ENCODE measurements at places on chromosomes 11 and 22. TPM values are rescaled to one million over a fixed set of nuclear protein-coding genes. Genes with fewer than 3 reads are reported as not detected.
A peak's percentile ranks its signal among the peaks of the same experiment; 100 is the strongest.

GRCh38 chr11:96315476-96315875, 27.5 kb downstream of the MAML2 start:
- no peak for DNase-seq
- no peak overlapping the region for H3K4me3 ChIP-seq
- H3K27me3 ChIP-seq: no peaks in the 10 kb centered on the region
- H3K27ac ChIP-seq: peak overlapping the region; percentile 72

- H3K27ac ChIP-seq: no peak overlapping the region
- no peaks in the 10 kb centered on the region for H3K4me1 ChIP-seq
- no peak overlapping the region for H3K4me3 ChIP-seq
- no peaks in the 10 kb centered on the region for H3K27me3 ChIP-seq
- H3K36me3 ChIP-seq: no peaks in the 10 kb centered on the region
These were observed 47.9 kb upstream of the RAB1B start for GRCh38 chr11:66220566-66220935.

- no peak overlapping the region for H3K4me3 ChIP-seq
- no peaks in the 10 kb centered on the region for H3K4me1 ChIP-seq
- H3K27me3 ChIP-seq: no peaks in the 10 kb centered on the region
- H3K36me3 ChIP-seq: no peaks in the 10 kb centered on the region
These were observed 42.8 kb downstream of the SLCO2B1 start for GRCh38 chr11:75193711-75194110.

GRCh38 chr11:69650832-69651344, 9.9 kb downstream of the CCND1 start:
- DNase-seq: no peak
- no peaks in the 10 kb centered on the region for H3K36me3 ChIP-seq
- no peak overlapping the region for H3K27ac ChIP-seq
- no peaks in the 10 kb centered on the region for H3K27me3 ChIP-seq

DNA sequence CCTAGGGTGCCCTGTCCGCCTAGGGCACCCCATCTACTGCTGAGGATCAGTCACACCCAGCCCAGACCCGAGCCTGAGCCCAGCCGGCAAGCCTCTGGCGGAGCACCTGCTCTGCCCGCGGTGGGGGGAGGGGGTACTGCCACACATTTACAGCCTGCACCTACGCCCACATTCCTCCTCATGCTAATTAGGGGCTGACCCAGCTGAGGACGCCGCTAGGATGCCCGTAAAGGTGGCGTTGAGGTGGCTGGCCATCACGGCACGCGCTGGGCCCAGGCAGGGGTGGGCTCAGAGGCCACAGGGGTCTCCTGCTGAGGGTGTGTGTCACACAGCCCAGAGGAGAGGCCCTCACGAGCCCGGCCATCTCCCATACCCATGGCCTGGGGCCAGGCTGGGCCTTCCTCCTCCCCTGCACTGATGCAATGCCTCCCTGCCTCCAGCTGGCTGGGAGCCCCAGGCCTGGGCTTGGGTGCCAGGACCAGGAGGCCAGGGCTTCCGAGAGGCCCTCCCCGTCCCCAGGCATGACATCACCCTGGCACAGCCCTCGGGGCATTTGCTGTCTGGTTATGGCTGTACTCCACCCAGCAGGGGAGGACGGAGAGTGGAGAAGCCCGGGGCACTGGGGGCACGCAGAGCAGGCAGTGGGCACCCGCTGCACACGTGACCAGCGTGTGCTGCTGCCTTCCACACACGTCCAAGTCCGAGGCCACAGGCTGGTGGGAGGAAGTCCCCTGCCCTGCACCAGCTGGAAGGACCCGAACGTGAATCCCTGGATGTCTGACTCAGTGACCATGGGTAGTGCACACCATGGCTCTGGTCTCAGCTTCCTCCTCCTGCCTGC, 12.7 kb downstream of the DUSP8 start:
- H3K36me3 ChIP-seq: peaks cover 20% of the 10 kb centered on the region
- peak; percentile 97 for DNase-seq
- H3K4me3 ChIP-seq: peak overlapping the region; percentile 4
- no peaks in the 10 kb centered on the region for H3K27me3 ChIP-seq
- H3K27ac ChIP-seq: peak overlapping the region; percentile 88

OR5AR1 gene
- total RNA-seq: not detected

KLHL35 gene
- total RNA-seq: 2.5 TPM

Measured in pancreas (tissue), 10 donors.